ENCODE measurements at places on chromosomes 6 and 20.

GRCh38 chr20:12535770-12536169 lies 473.0 kb upstream of the SPTLC3 start:
- DNase-seq = no peak

- no peak for DNase-seq
Observed at GRCh38 chr20:2746636-2747265, 53.7 kb downstream of the CPXM1 start.

- DNase-seq = no peak
Observed at GRCh38 chr6:11865680-11866300, 87.2 kb upstream of the ADTRP start.

GRCh38 chr20:62132421-62132820 lies 10.1 kb downstream of the LSM14B start:
- no peak for DNase-seq

DNA sequence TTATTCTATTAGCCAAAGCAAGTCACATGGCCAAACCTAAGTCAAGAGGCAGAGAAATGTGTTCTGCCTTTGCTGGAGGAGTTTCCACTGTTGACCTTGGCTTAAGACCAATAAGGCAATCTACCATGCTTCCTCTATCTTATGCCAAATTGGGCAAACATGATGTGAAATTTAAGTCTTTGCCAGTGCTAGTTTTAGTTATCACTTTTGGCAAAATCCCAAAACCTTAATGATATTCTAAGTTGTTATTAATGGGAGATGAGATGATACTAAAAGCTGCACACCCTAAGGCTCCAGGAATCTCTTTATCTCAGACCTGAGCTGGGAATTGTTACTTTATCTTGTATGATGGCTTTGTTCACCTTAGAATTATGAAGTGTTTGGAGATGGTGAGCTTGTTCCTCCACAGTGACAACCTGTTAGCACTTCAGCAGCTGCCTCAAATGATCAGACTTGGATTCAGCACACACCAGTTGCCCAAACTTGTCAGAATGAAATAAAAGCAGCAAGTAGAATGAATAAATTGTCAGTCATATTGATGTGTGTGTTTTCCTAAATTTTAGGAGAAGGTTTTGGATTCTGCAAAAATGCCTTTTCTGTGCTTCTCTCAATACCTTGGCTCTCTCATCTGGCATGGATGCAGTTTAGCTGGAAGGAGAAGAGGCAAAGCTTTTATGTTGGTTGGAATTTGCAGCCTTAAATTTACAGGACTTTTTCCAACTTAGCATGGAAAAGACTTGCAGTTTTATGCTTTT lies 49.3 kb downstream of the RIN2 start:
- DNase-seq = no peak

DNA sequence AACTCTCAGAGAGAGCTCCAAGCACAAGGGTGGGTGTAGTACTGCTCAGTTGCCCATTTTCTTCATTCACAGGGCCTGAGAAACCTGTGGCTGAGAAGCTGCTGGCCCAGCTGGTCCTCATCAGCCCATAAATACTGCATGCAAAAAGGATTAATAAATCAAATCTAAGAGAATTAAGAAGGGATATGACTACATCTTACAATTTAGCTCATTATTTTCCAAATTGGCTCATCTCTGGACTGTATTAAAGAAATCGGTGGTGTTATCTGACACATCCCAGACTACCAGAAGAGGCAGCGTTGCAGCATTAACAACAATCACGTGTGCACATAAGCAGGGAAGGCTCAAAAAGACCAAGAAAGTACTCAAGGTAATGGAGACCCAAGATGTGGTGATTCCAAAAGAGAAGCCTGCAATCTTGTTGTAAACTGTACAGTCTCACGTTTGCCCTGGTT lies 90.7 kb downstream of the CD24 start:
- DNase-seq = peak; percentile 23

- no peak for DNase-seq
Observed at GRCh38 chr6:36912030-36912454, 26.3 kb downstream of the C6orf89 start.

GRCh38 chr6:119764927-119765681 lies 415.5 kb upstream of the MAN1A1 start:
- DNase-seq = no peak

- no peak for DNase-seq
Observed at GRCh38 chr6:164665328-164665727, 644.1 kb downstream of the C6orf118 start.

DNA sequence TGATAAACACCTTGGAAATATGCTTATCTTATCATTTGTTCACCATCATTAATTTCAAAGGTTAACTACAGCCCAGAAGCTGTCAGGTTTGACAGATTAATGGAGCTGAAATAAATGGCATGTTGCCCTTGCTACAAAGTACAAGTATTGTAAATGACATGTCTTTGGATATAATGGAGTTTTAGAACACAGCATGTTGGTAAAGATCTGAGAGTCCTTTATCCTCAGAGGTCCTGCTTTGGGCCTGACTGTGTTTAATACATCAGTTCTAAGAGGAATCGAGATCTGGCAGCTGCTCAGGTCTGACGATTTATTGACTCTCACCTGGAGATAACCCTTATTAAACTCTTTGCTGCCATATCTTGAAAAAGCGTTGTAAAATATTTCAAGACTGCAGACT lies 222.7 kb upstream of the OPRM1 start:
- no peak for DNase-seq

GRCh38 chr6:26414281-26414680 lies 12.2 kb downstream of the BTN3A1 start:
- no peak for DNase-seq

DNA sequence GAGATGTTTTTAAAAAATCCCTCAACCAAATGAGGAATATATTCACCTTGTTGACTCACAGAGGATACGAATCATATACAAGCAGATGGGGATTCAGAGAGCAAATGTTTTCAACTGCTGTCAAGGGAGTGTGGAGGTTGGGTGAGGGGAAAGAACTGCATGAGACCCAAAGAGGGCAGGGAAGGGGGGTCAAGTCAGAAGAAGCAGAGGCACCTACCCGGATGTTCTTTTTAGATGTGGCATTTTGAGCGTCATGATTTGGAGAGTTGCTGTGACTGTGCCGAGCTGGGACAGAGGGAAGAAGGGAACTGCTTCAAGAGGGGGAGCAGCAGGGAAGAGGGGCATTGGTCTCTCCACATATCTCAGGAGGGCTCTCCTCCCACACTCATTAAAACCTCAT lies 191.3 kb upstream of the PROKR2 start:
- no peak for DNase-seq

DNA sequence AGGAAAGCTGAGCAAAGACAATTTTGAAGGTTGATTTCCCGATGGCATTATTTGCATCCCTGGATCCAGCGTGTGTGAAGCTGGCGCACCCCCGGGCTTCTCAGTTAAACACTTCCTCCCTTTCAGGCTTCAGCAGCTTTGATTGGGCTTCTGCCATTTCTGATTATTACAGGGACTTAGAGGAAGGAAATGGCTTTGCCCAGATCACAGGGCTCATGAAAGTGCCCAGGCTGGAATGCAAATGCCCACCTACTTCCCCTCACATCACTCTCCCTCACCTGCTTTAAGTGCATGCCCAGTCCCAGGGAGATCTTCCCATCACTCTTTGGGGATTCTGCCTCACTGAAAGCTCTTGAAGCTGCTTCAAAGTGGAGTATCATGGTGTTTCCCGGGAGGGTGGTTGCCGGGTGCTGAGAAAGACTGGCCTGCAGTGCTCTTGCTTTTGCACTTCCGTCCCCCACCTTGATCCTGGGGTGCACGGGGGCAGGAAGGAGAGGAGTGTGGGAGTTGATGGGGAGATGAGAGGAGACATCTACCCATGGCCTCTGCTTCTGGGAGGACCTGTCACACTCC lies 28.3 kb downstream of the PHACTR3 start:
- no peak for DNase-seq

- DNase-seq = no peak
Observed at GRCh38 chr20:59673288-59673997, 69.1 kb downstream of the PHACTR3 start.

DNA sequence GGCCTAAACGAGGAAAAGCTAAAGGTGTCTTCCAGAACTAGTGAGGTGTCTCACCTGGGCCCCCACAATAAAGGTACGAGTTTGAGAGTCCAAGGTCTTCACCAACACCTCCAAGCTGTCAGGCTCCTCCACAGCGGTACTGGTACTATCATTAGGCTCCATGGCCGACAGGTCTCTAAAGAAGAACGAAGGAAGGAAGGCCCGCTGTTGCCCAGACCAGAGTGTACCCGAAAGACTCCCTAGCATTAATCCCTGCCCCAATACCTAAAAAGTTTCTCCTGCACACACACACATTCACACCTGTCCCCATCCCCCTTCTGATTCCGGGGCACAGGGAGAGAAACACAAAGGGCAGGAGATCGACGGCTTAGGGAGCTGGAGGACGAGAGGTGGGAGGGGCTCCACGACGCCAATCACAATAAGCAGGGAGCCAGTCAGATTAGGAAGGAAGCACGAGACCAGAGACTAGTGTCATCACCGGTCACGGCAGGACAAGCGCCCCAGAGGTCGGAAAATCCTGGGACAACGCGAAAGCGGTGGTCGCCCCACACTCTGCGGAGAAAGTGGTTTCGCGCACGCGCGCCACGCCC lies 764 bp downstream of the BAG6 start:
- peak; percentile 74 for DNase-seq

GRCh38 chr20:46802722-46803121 lies 91.9 kb upstream of the EYA2 start:
- no peak for DNase-seq

DNA sequence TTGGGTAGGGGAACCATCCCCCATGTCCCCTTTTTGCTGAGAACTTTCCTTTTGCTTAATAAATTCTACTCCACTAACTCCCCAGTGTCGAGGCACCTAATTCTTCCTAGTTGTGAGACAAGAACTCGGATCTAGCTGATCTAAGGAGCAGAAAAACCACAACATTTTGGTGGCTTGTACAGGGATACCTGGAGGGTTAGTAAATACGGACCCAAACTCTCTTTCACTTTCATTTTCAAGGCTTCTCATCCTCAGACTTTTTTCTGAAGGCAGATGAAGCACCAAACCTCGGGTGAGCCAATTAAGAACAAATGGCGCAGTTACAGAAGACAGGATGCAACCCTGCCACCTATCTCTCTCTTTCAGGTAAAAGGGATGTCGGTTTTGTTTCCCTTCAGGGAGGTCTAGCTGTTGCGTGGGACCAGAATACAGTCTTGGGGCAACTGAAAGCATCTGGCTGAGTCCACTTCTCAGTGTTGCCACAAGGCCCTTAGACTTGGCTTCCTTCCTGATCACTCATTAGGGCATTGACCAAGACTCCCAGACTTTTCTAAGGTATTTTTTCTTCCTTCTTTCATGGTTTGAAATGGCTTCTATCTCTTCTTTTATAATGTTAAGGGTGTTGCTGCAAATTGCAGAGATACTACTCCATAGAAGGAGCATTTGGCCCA lies 11.1 kb upstream of the HTR1B start:
- DNase-seq = no peak

DNA sequence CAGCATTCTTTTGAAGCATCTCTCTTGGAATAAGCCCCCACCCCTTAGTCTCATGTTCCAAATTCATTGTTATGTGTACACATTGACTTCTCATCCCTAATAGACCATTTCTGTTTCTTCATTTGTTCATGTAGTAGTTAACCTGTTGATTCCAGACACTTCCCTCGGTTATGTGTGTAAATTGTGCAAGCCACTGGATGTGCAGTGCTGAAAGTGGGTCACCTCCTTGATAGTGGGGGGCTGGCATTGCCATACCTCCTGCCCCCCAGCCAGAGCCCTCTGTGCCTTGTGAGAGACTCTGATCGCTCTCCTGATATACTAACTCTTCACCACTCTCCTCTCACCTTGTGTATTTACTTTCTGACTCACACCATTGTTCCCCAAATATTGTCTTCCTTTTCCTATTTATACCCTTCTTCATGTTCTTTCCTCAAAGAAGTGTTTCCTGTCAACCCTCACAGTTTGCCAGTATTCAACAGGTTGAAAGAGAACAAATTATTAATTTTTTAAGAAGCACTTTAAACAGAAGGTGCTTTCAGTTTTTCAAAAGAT lies 59.0 kb downstream of the HIVEP1 start:
- DNase-seq = no peak

DNA sequence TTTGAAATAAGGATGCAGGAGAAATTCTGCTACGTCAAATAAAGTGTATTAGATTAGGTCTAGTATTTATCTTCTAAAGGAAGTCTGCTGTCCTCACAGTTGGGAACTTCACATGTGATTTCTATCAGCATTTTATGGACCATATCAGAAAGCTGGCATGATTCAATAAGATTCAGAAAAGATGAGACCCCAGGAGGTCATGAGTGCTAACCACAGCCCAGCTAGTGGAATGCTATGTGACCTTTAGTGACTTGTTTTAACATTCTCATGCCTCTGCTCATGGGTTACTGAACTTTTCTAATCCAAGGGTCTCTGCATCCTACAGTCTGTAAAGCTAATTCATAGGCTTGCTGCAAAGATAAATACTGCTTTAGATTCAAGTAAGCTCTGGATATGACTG lies 150.1 kb downstream of the GMPR start:
- no peak for DNase-seq

DNA sequence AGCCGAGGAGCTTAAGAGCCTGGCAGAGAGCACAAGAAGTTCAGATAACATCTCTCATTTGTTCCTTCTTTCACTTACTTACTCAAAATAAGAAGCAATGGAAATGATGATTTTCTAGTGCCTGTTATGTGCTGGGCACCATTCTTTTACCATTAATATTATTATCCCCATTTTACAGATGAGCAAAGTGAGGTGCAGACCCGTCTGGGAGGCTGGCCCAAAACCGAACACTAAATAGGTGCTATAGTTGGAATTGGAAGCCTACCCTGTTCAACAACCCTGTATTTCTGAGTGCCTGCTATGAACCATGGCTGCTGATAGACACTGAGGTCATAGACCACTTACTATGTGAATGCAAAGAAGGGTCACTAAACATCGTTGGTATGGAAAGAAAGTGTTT lies 25.0 kb upstream of the MTRF1L start:
- DNase-seq = no peak

DNA sequence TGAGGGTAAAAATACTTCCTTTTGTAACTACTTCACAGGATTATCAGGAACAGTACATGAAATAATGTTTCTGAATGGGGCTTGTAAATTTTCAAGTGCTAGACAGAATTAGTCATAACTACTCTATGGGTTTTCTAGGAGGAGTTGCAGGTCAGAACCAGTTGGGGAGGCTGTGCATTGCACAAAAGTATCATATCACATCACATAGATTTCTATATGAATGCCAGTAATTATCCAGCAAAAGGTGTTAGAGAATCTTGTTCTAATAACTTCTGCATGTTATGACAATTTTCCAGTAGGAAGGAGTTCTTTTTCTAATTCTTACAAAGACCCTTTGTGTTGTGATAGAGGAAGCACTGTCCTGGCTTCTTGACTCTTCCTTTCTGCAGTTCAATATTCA lies 551.6 kb downstream of the COL12A1 start:
- no peak for DNase-seq

Measured in HuH-7 (cell line).